ENCODE measurements at places on chromosomes 1 and 21. TPM values are rescaled to one million over a fixed set of nuclear protein-coding genes. Genes with fewer than 3 reads are reported as not detected.

DNA sequence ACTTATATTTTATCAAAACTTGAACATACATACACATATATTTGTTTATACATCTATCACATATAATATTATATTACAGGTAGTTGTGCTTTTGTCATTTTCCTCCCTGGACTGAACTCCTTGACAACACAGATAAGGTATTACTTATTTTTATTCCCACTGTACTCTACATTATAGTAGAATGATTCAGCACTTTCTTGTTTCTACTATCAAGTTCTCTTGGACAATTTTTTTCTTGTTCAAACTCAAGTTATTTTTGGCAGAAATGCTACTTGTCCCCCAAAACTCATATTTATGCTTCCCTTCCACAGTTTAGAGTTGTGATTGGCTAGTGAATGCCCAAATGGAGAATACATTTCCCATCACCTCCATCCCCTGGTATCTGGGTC lies 10.8 kb upstream of the PTPRC start:
- H3K36me3 ChIP-seq = no peaks in the 10 kb centered on the region
- no peak overlapping the region for H3K4me3 ChIP-seq
- no peaks in the 10 kb centered on the region for H3K4me1 ChIP-seq

DNA sequence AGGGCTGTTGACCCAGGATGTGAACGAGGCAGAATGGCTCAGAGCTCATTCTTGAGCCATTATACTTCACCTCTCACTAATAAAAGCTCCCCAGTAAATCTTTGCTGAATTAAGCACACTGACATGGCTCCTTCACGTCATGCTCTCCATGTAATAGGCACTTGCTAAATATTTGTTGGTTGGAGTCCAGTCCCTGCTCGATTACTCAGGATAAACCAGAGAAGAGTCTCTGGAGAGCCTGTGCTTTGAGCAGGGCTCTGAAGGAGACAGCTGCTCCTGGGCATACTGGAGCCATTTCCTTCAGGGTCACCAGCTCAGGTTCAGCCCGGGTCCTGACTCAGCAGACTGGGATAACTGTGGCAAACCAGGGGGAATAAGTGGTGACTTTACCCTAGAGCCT lies 46.9 kb downstream of the HLX start:
- H3K36me3 ChIP-seq = no peaks in the 10 kb centered on the region
- DNase-seq = no peak
- no peak overlapping the region for H3K27ac ChIP-seq
- H3K4me3 ChIP-seq = no peak overlapping the region
- no peaks in the 10 kb centered on the region for H3K27me3 ChIP-seq

- no peaks in the 10 kb centered on the region for H3K36me3 ChIP-seq
- no peak for DNase-seq
- H3K27ac ChIP-seq = no peak overlapping the region
- H3K4me3 ChIP-seq = no peak overlapping the region
- peaks cover 5% of the 10 kb centered on the region for H3K27me3 ChIP-seq
These were observed 198.7 kb downstream of the SETD4 start for GRCh38 chr21:35861661-35862060.

DNA sequence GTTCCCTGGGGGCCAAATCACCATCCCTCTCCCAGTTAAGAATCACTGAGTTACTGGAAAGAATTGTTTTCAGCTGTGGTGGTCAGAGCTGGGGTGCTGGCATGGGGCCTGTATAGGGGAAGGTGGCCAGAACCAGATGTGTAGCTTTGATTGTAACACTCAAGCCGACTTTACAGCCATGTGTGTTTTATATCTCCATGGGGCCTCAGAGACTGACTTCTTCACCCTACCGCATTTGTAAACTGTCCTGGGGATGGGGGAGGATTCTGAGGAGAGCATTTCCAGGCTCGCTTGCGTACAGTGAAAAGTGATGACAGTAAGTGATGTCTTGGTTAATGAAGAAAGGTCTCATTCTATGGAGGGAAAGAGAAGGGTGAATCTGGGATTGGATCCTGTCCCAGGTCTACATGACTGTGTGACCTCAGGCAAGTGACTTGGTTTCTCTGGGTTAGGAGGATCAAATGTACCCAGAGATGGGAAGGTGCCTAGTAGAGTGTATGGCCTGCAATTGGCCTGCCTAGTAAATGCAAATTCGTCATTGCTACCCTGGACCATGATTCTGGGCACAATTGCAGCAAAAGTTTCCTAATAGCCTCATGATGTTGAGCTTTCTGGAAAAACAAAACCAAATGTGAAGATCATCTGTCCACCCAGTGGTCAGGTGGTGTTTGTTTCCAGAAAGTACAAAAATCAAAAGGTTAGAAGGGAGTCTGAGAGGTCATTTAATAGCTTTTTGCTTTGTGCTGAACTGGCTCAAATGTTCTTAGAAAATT lies 49.7 kb upstream of the RCC2 start:
- DNase-seq = peak; percentile 71
- H3K4me1 ChIP-seq = peaks cover 6% of the 10 kb centered on the region
- no peak overlapping the region for H3K4me3 ChIP-seq
- H3K27ac ChIP-seq = no peak overlapping the region

DNA sequence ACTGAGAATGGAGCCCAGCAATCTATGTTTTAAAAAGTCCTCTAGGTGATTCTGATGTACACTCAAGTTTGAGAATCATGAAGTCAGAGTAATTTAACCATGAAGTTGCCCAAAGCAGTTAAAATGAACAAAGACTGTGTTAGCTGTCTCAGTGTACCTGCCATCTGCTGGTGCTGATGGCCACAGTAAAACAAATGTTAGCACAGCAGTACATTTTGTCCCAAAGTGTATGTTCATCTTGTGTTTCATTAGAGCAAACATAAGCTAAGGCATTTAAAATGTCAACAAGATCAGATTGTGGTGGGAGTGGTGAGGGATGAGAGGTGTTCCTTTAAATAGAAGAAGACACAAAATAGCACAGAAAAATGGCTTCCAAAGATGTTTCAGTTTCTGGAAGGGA lies 31.1 kb downstream of the FYB2 start:
- H3K4me1 ChIP-seq = no peaks in the 10 kb centered on the region
- H3K4me3 ChIP-seq = no peak overlapping the region
- DNase-seq = no peak
- H3K27ac ChIP-seq = no peak overlapping the region
- H3K27me3 ChIP-seq = no peaks in the 10 kb centered on the region
- H3K36me3 ChIP-seq = no peaks in the 10 kb centered on the region

- H3K27me3 ChIP-seq = no peaks in the 10 kb centered on the region
- DNase-seq = no peak
- H3K27ac ChIP-seq = no peak overlapping the region
- no peaks in the 10 kb centered on the region for H3K36me3 ChIP-seq
- no peak overlapping the region for H3K4me3 ChIP-seq
These were observed 107.5 kb upstream of the RUNX1 start for GRCh38 chr21:35156293-35157278.

GRCh38 chr1:183646776-183647175 lies 6.3 kb downstream of the APOBEC4 start:
- DNase-seq = no peak
- H3K4me1 ChIP-seq = no peaks in the 10 kb centered on the region
- no peaks in the 10 kb centered on the region for H3K36me3 ChIP-seq
- no peak overlapping the region for H3K27ac ChIP-seq
- H3K27me3 ChIP-seq = no peaks in the 10 kb centered on the region

- no peak overlapping the region for H3K27ac ChIP-seq
- no peaks in the 10 kb centered on the region for H3K4me1 ChIP-seq
- H3K4me3 ChIP-seq = no peak overlapping the region
These were observed 27.9 kb downstream of the SSBP3 start for GRCh38 chr1:54378157-54378873.

DNA sequence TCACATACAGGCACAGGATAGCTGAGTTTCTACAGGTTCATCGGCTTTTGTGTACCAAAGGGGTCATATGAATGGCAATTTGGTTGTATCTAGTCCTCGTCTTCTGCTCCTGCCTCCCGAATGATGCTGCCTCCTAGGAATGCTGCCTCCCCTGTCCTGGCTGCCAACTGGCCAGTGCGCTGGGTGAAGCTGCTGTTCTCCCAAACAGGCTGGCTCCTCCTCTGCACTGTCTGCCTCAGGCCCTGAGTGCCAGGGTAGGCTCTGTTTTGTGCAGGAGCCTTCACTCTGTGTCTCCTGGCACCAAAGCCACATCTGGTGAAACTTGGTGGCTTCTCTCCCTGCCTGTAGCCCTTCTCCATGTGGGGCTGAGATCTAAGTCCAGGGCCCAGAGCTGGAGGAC lies 60.3 kb downstream of the RHOU start:
- no peaks in the 10 kb centered on the region for H3K27me3 ChIP-seq
- no peak overlapping the region for H3K4me3 ChIP-seq
- DNase-seq = no peak

- no peaks in the 10 kb centered on the region for H3K4me1 ChIP-seq
- DNase-seq = no peak
- H3K27me3 ChIP-seq = no peaks in the 10 kb centered on the region
- no peak overlapping the region for H3K27ac ChIP-seq
- H3K4me3 ChIP-seq = no peak overlapping the region
These were observed 125.4 kb downstream of the ZZZ3 start for GRCh38 chr1:77557053-77557452.

GRCh38 chr1:92957030-92957734 lies 4.1 kb downstream of the DIPK1A start:
- no peaks in the 10 kb centered on the region for H3K27me3 ChIP-seq
- H3K4me3 ChIP-seq = no peak overlapping the region

GRCh38 chr1:59669752-59670312 lies 144.9 kb upstream of the HOOK1 start:
- no peaks in the 10 kb centered on the region for H3K27me3 ChIP-seq
- no peak for DNase-seq
- no peak overlapping the region for H3K4me3 ChIP-seq
- H3K4me1 ChIP-seq = no peaks in the 10 kb centered on the region
- H3K36me3 ChIP-seq = no peaks in the 10 kb centered on the region
- H3K27ac ChIP-seq = peak overlapping the region; percentile 67

DNA sequence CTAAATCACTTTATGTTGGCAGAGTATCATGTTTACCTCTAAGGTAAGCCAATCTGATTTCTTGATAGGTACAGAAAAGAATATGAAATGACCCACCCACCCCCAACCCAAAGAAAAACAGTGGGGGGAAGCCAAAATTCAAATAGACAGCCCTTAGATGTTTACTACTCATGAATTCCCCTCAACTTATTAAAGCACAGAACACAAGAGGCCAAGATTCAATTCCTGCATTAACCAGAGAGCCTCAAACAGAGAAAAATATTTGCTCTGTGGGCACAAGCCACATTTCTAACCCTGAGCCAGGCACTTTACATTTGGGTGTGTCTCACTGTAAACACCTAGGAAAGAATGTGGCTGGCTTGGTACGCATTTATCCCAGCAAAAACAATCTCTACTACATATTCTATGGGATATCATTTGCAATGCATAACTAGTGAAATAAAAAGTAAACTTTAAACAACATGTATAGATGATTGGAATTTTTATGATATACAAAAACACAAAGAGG lies 84.3 kb downstream of the PTPN14 start:
- no peak overlapping the region for H3K27ac ChIP-seq
- DNase-seq = no peak
- peaks cover 24% of the 10 kb centered on the region for H3K4me1 ChIP-seq
- no peak overlapping the region for H3K4me3 ChIP-seq

DNA sequence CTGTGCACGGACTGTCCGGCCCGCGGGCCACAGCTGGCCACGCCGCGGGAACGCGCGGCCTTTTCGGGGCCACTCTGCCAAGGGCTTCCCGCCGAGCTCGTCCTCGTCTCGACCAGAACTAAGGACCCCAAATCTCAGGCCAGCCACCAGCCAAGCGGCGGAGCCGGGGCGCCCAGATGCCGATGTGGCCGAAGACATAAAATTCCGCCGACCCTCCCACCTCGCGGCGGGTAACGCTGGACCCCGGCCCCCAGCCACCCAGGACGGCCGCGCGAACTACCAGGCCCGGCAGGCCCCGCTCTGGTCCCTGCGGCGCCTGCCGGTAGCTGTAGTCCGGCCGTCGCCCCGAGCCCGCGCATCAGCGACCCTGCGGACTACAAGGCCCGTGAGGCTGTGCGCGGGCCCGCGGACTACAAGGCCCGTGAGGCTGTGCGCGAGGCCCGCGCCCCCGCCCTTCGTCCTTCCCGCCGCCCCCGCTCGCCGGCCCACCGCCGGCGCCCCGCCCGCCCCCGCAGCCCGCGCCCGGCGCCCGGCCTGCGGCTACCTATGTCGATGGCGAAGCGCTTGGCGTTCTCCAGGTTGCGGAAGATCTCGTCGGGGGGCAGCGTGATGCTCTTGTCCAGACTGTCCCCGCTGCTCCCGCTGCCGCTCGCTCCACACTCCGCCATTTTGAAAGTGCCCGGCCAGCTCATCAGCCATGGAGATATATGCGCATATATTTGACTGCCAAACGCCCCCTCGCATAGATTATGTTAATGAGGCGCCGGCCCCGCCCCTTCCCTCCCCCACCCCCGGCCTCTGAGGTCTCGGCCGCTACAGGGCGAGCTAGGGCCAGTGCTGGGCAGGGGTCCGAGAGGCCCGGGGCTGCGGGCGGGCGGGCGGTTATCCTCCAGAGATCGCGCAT lies at the start of gene PANK4:
PANK4 (minus strand) TSS at position 677 of the 904 bp plus-strand sequence; CDS start at position 668, 9 bp downstream.
- peak within 1 kb of the TSS; percentile 24 for H3K27ac ChIP-seq
- H3K36me3 ChIP-seq = peaks cover under 1% of the 10 kb centered on the region
- peaks cover 6% of the 10 kb centered on the region for H3K27me3 ChIP-seq

GRCh38 chr1:162878000-162878596 lies 17.1 kb upstream of the CCDC190 start:
- peaks cover 19% of the 10 kb centered on the region for H3K4me1 ChIP-seq
- H3K27ac ChIP-seq = peak overlapping the region; percentile 60
- DNase-seq = peak; percentile 33
- no peaks in the 10 kb centered on the region for H3K36me3 ChIP-seq
- no peak overlapping the region for H3K4me3 ChIP-seq

DNA sequence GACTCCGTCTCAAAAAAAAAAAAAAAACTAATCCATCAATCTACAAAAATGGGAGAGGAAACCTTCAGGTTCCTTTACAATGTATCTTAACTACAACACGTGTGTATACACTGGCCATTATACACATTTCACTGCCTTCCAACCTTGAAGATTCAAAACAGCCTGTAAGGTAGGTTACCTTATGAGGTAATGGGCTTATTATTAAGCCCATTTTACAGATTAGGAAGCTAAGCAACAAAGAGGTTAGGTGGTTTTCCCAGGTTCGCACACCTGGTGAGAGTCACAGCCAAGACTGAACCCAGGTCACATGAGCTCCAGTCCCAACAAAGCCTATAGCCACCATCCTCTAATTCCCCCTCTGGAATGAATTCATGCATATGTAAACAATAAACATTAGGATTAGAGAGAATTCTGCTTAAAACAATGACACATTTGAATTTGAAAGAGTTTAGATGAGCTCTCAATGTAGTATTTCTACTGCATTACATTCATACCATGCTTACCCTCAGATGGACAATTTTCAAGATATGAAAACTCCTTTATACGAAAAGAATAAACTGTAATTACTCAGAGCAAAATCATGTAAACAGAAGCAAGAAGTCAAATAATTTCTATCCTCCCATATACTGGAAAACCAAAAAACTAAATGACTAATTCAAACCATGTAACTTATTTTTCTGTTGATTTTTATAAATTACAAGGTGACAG lies 54.8 kb downstream of the EIF4G3 start:
- no peak for DNase-seq
- no peak overlapping the region for H3K4me3 ChIP-seq
- H3K27me3 ChIP-seq = no peaks in the 10 kb centered on the region
- peaks cover 5% of the 10 kb centered on the region for H3K36me3 ChIP-seq

- H3K4me3 ChIP-seq = no peak overlapping the region
- H3K27ac ChIP-seq = 0 out of 2 replicates have a peak overlapping the region, but pooled peaks have one; percentile 23
- peaks cover 28% of the 10 kb centered on the region for H3K36me3 ChIP-seq
- no peaks in the 10 kb centered on the region for H3K27me3 ChIP-seq
- DNase-seq = no peak
- no peaks in the 10 kb centered on the region for H3K4me1 ChIP-seq
These were observed 11.2 kb upstream of the RAP1GAP start for GRCh38 chr1:21680381-21680780.

CHIA gene
- polyA plus RNA-seq = not detected

CBR3 gene
- polyA plus RNA-seq = 6.7 TPM

ERRFI1 gene
- polyA plus RNA-seq = 66.9 TPM

PCP4 gene
- polyA plus RNA-seq = not detected

PGLYRP3 gene
- polyA plus RNA-seq = not detected

FMO5 gene
- 0.50 TPM for polyA plus RNA-seq

PKP1 gene
- not detected for polyA plus RNA-seq

Data from SK-N-SH (cell line).